ENCODE measurements at places on chromosomes 7 and 10.

DNA sequence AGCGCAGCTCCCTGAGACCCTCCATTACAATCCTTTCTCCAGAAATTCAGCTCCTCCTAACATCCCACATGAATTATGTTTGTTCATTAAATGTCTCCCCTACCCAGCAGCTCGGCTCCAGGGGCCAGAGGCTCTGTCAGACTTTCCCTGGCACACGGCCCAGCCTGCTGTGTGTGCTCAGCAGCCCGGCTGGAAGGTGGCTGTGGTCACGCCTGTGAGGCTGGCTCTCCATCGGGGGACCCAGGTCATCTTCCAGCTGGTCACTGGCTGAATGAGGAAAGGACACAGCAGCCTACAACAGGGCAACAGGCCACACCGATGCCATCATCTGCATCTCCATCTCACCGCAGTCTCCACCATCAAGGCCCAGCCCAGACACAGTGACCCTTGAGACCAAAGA is 219.8 kb downstream of the MAD1L1 start:
- DNase-seq: no peak

- DNase-seq: no peak
These were observed 44.0 kb downstream of the VWA2 start for GRCh38 chr10:114283091-114283490.

GRCh38 chr7:37526623-37527022 is 78.0 kb upstream of the ELMO1 start:
- DNase-seq: no peak

DNA sequence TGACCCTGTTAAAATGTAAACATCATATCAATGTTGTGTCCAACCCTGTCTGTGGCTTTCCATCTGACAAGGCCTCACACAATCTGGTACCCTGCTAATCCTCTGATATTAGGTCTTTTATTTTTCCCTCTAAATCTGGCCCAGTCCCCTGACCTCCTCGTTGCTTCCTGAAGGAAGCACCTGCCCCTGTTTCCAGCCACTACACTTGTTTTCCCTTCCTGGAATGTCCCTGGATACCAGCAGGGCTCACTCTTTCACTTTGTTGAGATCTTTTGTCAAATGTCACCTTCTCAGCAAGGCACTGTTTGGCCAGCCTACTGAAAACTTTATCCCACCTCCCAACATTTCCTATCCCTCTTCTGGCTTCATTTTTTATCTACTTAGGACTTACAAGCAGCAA is 2.1 kb downstream of the SAMD9L start:
- no peak for DNase-seq

DNA sequence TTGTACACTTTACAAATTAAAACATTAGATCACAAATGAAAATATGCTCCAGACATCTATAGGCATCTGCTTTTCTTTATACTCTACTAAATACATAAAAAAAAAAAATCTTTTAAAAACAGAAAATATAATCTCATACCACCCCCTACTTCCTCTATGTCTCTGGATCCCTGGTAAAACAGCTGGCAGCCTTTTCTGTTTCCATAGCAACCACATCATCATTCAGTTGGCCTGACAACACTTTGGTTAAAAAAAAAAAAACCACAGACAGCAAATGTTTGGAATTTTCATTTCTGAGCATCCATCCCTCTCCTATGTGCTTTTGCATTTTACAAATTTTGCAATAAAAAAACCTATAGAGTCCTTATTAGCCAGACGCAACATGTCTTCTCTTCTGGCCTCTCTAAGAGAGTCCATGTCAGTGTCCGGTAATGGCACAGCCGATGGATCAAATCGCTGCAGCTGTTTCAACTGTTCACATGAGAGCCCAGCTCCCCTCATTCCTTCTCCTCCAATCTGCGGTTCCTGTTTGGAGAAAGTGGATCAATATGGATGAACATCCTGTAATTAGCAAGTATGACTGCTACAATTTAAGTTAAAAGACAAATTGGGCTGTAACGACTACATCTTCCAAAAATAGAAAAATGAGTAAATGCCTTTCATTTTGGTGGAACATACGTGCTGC is 105.6 kb downstream of the NSUN6 start:
- DNase-seq: no peak

DNA sequence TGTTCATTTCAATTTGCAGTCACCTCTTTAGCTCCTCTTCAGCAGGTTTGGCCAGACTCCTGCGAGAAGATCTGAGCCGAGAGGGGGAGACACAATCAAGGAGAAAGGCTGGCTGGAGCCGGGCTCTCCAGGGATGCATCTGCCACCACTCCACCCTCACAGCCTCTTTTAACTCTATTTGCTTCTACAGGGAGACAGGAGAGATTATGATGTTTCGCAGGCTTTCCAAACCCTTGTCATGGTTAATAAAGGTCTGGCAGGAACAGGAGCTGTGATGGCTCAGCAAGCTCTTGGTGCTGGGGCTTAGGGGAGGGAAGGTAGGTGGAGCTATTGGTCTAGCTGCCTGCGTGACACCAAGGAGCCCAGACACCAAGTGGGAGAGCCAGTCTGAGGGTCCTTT is 448.1 kb upstream of the PODXL start:
- DNase-seq: no peak

GRCh38 chr7:93914581-93915066 is 6.9 kb upstream of the GNG11 start:
- DNase-seq: no peak

DNA sequence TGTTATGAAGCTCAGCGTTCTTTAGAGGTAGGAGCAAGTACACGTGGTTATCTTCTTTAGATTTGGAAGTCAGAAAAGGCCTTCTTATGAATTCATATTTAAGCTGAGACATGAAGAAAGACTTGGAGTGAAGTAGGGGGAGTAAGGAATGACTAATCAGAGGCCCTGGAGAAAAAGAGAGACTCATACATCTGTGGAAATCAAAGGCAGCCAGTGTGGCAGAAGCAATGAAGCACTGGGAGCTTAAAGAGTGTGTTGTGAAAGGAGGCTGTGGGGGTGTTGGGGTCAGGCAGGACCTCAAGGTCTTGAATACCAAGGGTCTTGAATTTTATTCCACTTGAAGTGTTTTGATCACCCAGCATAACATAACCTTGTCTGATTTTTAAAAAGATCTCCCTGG is 35.7 kb upstream of the FGL2 start:
- no peak for DNase-seq

DNA sequence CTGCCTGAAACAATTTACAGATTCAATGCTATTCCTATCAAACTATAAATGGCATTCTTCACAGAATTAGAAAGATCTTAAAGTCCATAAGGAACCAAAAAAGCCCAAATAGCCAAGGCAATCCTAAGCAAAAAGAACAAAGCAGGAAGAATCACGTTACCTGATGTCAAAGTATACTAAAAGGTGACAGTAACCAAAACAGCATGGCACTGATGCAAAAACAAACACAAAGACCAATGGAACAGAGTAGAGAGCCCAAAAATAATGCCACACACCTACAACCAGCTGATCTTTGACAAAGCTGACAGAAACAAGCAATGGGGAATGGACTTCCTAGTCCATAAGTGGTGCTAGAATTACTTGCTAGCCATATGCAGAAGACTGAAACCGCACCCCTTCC is 166.0 kb downstream of the KMT2E start:
- DNase-seq: no peak

- DNase-seq: no peak
These were observed 42.6 kb downstream of the HOXA1 start for GRCh38 chr7:27053153-27053552.

- no peak for DNase-seq
These were observed 734 bp downstream of the PCLO start for GRCh38 chr7:83161899-83162401.

GRCh38 chr7:28957064-28957750 is 923 bp downstream of the TRIL start:
- no peak for DNase-seq

- no peak for DNase-seq
These were observed 22.8 kb downstream of the UNC5B start for GRCh38 chr10:71234970-71235685.

GRCh38 chr10:101573885-101574753 is 13.9 kb downstream of the POLL start:
- no peak for DNase-seq

- no peak for DNase-seq
These were observed 23.1 kb upstream of the XRCC2 start for GRCh38 chr7:152699079-152699478.

DNA sequence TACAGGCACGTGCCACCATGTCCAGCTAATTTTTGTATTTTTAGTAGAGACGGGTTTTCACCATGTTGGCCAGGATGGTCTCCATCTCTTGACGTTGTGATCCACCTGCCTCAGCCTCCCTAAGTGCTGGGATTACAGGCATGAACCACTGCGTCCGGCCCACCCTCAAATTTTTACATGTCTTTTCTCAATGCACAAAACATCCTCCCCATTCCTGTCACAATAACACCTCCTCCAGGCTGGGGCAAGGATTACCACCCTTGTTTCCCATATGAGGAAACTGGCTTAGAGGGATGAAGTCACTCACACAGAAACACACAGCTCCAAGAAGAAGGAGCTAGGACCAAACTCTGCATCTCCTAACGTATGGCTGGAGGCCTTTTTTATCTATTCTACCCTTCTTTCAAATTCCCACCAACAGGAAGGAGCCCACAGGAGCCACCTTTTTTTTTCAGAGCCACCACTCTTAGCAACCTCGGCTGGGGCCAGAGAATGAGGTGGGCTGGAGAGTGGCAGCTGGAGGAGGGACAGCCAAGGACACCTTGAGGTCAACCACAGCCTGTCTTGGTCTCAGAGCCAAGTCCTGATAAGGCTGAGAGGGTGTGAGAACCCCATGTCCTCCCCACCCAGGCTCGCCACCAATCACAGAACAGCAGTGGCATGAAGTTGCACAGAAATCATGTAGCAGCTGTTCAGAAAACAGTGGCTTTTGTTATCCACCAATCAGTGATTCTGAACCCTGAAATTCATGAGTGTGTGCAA is 113.1 kb upstream of the PDLIM1 start:
- DNase-seq: no peak

DNA sequence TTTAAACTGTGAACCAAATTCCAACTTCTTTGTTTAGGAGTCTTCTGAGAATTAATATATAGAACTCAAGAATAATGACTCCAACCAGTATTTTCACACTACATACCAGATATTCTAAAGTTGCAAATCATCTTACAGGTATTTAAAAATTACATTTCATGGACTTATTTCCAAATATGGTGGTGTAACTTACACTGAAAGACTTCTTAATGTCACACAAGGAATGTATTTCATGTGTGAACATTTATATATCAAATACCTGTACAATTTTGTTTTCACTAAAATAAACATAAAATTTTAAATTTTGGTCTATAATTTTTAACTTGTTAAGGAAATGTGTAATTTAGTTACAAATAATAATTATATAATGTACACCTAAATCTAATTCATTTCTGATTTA is 2.6 kb upstream of the CDK6 start:
- no peak for DNase-seq

GRCh38 chr10:131909929-131910328 is 9.1 kb downstream of the PPP2R2D start:
- no peak for DNase-seq

DNA sequence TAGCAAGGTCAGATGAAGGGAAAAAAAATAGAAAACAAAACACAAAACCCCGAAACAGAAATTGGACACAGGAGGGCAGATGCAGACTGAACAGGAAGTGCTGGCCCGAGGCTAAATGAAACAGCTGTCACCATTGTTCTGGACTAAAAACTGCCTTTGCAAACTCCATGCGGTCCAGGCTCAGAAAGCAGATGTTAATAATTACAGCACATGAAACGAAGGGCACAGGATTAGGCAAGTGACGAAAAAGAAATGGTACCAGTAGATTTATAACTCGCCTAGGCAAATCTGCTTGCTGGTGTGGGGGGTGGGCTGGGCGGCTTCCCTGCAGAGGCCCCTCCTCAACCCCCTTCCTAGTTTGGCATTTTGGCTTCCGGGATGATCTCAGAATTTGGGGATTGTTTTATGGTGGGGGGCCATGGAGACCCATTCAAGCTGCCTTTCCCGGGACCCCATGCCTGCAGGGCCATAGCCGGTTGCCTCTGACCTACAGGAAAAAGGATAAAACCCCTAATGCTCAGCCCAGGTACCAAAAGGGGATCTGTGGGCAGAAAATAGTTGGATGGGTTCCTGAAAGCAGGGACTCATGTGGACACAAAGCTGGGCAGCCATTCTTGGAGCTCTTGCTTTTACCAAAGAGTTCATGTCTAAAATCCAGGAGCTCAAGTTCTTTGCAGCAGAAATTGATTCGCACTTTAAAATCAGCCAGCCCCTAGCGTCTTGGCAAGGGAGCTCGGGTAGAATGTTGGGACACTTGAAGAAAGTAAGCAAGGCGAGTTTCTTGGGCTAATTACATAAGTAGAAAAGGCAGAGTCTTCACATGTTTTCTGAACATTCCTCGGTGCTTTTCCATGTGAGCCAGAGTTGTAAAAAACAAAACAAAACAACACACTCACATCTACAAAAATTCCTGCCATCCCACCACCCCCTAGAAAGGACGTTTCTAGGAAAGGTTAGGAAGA is 39.0 kb upstream of the EMX2 start:
- DNase-seq: no peak

GRCh38 chr7:129053938-129054437 is 923 bp downstream of the TNPO3 start:
- DNase-seq: no peak

DNA sequence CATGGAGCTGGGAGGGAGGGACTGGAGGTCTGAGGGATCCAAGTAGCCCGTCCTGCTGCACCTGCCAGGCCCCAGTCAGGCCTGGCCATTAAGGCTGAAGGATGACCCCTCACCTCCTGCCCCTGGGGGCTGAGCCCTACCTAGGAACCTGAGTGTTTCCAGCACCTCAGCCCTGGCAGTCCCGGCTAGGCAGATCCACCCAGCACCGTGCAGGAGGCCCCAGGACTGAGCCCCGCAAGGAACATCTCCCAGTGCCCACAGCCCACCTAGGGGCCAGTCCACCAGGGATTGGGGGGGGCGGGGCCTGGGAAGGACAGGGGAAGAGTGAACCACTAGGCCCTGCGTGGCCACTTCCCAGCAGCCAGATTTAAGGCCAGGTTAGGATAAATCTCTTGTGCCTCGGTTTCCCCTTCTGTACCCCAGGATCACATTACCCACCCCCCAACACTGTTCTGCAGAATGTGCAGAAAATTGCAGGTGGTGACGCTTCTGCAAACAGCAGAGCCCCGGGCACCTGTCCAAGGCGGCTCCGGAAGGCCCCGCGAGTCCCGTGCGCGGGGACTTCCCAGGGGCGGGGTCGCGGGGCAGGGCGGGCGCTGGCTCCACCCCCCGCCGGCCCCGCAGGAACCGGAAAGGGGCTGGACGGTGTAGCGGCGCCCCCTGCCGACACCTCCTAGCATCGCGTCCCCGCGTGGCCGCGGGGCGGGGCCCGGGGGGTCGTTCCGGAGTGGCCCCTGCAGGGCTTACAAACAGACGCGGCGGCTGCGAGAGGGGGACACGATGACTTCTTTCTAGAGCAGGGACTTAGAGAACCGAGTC is 55.9 kb downstream of the PWWP2B start:
- no peak for DNase-seq

DNA sequence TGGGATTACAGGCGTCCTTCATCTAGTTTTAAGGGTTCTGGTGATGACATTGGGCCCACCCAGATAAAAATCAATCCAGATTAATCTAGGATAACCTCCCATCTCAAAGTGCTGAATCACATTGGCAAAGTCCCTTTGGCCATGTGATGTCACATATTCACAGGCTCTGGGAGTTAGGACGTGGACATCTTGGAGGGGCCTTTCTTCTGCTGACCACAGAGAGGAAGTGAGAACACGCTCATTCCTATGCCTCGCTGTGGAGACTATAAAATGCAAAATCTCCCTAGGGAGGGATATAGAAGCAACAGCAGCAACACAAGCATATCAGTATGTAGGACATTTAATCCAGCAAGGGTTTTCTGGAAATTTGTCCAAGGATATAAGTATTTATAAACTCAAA is 266.0 kb upstream of the PITRM1 start:
- no peak for DNase-seq

GRCh38 chr10:20737107-20737506 is 160.0 kb downstream of the NEBL start:
- DNase-seq: no peak
